ENCODE measurements at places on chromosomes 7 and 10. TPM values are rescaled to one million over a fixed set of nuclear protein-coding genes. Genes with fewer than 3 reads are reported as not detected.

The COX15 gene
- total RNA-seq = 54.6 TPM

The GTF2IRD2 gene
- total RNA-seq = 3.8 TPM

The EPHB6 gene
- total RNA-seq = not detected

The SLC26A3 gene
- total RNA-seq = not detected

The RAPGEF5 gene
- 291 TPM for total RNA-seq

The CDNF gene
- total RNA-seq = 0.32 TPM
